ENCODE measurements at places on chromosomes 2 and 18.

DNA sequence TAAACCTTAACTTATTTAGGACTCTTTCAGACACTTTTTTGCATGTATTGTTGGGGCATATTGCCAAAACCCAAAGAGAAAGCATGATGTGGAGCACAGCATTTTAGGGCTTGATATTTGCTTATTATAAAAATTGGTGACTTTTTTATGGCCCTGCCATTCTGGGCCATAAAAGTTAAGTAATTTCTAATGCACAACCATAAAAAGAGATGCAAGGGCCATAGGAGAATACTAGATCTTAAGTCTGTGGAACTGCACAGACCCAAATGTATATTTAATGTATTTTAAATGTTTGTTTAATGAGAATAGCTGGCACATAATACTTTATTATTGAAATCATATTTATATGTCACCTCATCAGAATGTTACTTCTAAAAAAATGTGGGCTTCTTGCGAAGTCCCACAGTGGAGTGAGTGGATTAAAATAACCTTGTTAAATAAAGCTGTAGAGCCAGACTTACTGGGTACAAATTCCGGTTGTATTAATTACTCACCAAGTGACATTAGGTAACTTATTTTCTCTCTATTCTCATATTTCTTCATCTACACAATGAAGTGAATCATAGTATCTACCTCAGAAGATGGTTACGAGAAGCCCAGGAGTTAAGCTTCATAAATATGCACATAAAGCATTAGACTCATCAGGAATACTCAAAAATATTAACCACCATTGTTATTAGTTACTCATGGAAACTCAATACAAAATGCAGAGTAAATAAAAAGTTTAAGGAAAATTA, 52.2 kb downstream of the HNMT start:
- DNase-seq: no peak

DNA sequence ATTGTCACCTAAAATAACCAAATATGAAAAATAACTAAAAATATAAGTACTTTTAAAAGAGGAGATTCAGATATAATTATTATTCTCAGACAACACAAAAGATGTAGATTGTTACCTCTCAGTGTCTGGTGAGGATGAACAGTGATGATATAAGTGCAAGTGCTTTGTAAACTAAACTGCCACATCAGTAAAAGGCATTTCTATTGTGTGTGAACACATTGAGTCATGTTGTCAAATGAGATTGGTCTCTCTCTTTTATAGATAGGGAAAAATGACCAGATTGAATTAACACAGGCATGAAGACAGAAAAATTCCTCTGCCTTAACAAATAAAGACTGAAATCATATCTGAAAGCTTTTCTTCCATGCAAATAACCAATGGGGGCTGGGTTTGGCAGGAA, 182.4 kb upstream of the TMEFF2 start:
- DNase-seq: no peak

GRCh38 chr2:113181258-113182051, 7.7 kb downstream of the PSD4 start:
- DNase-seq: peak; percentile 15

- DNase-seq: no peak
These were observed 341.5 kb upstream of the ETAA1 start for GRCh38 chr2:67055387-67056304.

- no peak for DNase-seq
These were observed 17.0 kb upstream of the MAP3K20 start for GRCh38 chr2:173058673-173059072.

GRCh38 chr2:14420851-14421250, 211.7 kb upstream of the LRATD1 start:
- DNase-seq: no peak

- no peak for DNase-seq
These were observed 36.0 kb downstream of the FARP2 start for GRCh38 chr2:241391892-241392665.

- no peak for DNase-seq
These were observed 255.9 kb upstream of the SPRED2 start for GRCh38 chr2:65688141-65688886.

DNA sequence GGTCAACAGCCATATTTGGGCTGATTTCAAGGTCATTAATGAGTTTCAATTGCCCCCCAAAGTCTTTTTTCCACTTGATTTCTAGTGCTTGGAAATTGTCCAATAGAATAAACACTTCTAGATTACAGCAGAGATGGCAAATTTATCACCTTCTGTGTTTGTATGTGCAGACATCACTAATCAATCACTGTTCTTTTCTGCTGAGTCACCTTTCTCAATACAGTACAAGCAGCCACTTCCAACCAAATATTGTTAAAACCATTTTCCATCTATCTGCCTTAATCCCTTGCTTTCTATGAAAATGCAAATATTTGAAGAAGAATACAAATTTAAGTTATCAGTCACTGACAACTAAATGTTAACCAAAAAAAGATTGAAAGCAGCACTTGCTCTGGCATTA, 40.2 kb upstream of the ZNF521 start:
- no peak for DNase-seq

- DNase-seq: no peak
These were observed 31.6 kb downstream of the CYP26B1 start for GRCh38 chr2:72116081-72116533.

- DNase-seq: peak; percentile 85
These were observed 128.5 kb downstream of the QPCT start for GRCh38 chr2:37472959-37473358.

- no peak for DNase-seq
These were observed 68.3 kb upstream of the IL1R1 start for GRCh38 chr2:102074152-102074783.

DNA sequence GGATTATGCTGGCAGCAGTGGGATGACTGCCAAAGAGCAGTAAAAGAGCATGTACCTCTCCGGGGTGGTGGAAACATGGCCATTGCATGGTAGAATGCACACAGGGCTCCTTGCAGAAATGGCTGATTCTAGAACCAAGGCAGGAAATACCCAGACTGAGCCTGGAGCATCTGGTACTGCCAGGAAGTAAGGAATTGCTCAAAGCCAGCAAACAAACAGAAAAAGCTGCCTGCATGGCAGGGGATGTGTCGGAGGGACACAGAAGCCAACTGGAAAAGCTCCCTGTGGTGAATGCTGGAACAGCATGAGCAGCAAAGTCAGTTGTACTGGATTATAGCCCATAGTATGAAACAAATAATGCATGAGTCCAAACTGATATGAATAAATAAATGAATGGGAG, 78.0 kb upstream of the NFATC1 start:
- DNase-seq: no peak

DNA sequence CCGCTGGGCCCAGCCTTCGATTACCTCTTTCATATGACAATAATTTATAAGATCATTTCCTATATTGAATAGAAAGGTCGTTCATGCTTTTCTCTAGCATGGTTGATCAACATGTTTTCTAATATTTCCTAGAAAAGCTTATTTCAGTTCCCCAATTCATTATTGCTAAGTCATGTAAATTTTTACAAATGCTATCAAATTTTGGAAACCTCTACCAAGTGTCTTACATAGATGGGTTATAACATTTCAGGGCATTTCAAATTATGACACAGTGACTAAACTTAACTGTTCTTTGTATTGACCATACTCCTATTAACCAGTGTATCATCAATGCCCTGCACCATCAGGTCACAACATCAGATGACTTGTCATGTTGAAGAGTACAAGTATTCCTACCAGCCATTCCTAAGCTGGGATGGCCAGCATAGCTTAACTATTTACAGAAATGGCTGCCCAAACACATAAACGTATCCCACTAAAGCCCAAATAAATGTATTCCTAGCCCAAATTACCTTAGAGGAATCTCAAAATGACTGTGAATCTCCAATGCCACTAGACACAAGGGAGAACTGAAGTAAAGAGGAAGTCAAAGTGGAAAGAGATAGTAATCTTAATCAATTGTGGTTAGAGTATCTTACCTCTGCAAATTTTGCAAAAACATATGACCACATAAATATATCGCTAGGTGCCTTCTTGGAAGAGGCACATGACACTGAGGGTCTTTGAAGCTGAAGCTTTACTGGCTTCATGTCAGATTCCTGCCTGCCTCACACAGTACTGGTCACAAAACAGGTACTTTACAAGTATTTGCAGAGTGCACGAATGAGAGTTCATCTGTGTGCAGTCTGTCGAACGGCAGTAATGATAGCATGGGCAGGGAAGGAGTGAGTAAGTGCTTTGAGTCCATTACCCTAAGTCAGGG, 87.3 kb upstream of the TLK1 start:
- DNase-seq: no peak

- DNase-seq: peak; percentile 3
These were observed 961.6 kb upstream of the LRRTM1 start for GRCh38 chr2:81266106-81266505.

GRCh38 chr2:147774805-147775204, 70.0 kb upstream of the ACVR2A start:
- no peak for DNase-seq

GRCh38 chr18:46343931-46344372, 239.8 kb downstream of the HAUS1 start:
- peak; percentile 25 for DNase-seq

DNA sequence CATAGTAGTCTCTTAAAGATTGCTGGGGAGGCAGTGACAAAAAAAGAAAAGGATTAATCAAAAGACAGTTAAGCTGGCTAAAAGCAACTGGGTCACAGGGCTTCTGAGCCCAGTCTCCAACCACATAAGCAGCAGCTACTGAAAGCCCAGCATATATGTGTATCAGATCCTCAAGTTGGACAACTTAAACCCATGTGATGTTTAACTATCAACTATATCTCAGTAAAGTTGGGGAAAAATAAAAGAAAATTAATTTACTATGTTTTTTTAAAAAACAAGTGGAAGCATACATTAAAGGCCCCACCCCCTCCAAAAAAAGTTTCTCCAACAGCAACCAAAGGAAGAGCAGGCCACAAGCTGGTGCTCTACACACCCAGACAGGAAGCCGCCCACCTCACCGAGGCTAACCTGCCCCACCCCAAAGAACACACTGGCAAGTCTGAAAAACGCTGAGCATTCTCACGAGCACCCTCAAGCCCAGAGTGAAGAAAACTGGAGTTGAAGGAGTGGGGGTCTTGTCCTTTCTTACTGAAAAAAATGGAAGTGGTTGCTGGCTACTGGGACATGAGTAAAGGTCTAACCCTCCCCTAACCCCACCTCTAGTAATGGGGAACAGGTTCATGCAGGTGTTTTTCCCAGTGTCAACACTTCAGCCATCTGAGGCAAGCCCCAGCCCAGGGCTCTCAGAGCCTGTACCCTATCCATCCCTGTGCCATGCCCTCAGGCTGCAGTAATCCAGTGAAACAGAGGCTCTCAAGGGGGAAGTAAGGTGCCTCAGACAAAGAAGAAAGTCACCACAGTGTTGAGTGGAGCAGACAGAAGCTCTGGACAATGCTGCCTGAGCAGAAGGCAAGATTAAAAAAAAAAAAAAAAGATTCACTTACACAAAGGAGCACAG, 106.3 kb downstream of the GYPC start:
- no peak for DNase-seq

DNA sequence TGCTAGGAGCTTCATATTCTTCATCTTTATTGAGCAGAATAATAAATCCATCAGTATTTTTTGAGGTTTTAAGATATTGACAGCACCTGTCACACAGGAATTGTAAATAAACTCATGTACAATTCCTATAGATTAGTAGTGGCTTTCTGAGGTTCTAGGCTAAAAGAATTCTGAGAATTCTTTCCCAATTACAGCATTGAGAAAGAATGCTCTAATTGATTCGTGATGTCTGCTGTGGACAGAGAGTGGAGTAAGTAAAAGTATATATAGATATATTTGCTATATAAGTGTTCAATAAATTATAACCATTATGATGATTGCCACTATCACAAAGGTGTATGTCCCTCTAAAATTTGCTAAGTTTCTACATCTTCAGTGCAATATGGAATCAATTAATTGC, 186.5 kb upstream of the NRP2 start:
- no peak for DNase-seq

GRCh38 chr2:200590090-200590489, 4.3 kb downstream of the AOX1 start:
- DNase-seq: no peak

- no peak for DNase-seq
These were observed 136.1 kb downstream of the MCFD2 start for GRCh38 chr2:46779447-46779941.

DNA sequence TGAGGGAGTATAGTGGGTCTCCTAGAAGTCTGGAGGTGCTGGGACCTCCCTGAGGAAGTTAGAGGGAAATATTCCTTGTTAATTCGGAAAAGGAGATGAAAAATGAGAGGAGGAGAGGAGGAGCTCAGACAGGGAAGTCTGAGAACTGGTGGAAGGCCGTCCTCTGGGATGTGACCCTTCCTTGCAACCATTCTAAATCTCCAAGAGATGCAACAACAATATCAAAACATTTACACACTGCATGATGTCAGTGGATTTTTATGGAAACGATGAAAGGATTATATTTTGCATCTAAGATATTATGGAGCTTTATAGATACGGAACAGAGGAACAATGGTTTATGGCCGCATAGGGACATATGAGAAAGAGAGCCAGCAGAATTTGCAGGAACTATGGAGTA, 49.8 kb upstream of the COBLL1 start:
- DNase-seq: no peak

GRCh38 chr2:88601286-88601685, 26.0 kb downstream of the EIF2AK3 start:
- DNase-seq: no peak

Measured in NCI-H2029 treated with DMSO at 0.1 percent for 48 hours (cell line).